Activated naive CD4-positive, alpha-beta T cell treated with Interleukin-2 at 50 U/mL for 16 hours (primary cell): ENCODE measurements at places on chromosomes 7 and 10.

- DNase-seq, result no peak
Measured at GRCh38 chr7:140631602-140632001, 9.0 kb downstream of the DENND2A start.

- DNase-seq, result no peak
Measured at GRCh38 chr10:69892406-69892805, 90.7 kb downstream of the COL13A1 start.

- DNase-seq, result peak; percentile 52
Measured at GRCh38 chr7:3043544-3044371, at the start of gene CARD11. Gene CARD11 (minus strand): TSS chr7:3043867. CDS start chr7:2958506, 85,361 bp downstream.

DNA sequence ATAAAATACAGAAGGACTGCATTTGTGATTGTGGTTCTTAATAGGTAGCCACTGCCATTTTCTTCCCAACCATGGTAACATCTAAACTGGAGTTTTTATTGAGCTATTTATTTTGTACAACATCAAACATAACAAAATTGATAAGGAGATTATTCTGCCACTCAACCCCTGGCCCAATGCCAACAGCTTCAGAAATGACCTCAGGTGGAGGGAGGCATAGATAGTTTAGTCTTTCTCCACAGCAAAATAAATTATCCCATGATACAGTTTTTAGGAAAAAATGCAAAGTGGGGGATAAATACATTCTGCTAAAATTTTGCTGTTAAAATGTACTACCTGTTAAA is 57.6 kb downstream of the LRRTM3 start:
- no peak for DNase-seq

- no peak for DNase-seq
Measured at GRCh38 chr10:85513436-85513835, 853.2 kb downstream of the GRID1 start.

DNA sequence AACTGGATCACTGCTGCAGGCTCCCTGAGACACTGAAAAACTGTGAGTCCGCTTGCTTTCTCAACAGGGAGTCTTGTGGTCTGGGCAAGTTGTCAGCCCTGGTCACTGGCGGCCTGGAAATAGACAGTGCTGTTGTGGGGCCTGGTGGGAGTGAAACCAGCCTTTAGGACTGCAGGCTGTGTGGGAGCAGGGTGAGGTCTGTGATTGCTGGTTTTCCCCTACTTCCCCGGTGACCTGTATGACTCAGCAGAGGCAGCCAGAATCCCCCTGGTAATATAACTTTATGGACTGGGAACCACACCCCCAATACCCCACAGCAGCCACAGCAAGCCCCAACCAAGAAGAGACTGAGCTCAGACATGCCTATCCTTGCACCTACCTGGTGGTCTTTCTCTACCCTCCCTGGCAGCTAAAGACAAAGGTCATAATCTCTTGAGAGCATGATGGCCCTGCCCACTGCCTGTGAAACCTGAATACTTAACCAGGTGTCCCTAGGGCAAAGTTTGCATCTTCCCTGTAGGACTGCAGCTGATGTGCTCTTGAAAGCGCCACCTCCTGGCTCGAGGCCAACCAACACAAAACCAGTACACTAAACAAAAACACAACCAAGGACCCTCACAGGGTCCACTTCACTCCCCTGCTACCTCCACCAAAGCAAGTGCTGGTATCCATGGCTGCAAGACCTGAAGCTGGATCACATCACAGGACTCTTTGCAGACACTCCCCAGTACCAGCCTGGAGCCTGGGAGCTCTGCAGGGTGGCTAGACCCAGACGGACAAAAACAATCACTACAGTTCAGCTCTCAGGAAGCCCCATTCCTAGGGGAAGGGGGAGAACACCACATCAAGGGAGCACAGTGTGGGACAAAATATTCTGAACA is 7.2 kb upstream of the ADAM22 start:
- no peak for DNase-seq

- no peak for DNase-seq
Measured at GRCh38 chr7:158814637-158815036, 14.7 kb downstream of the ESYT2 start.

GRCh38 chr10:50931948-50932431 is 46.6 kb upstream of the A1CF start:
- DNase-seq, result no peak

DNA sequence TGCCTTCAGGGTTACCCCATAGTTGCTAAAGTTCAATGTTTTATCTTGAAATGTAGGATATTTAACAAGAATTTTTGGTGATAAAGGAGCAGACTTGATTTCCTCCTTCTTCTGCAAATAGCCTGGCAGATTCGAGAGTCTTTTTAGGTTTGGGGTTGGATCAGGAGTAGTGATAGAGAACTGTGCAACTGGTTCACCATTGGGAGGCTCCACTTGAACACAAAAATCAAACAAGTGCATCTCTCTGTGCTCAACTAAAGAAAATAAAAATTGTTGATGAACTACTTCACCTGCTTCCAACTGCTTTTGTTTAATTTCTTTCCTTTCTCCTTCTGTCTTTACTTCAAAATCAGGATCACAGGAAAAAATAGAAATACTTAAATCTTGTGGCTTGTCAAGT is 58.5 kb downstream of the MACC1 start:
- DNase-seq, result no peak

GRCh38 chr7:151884312-151885201 is 7.6 kb upstream of the PRKAG2 start:
- DNase-seq, result no peak

DNA sequence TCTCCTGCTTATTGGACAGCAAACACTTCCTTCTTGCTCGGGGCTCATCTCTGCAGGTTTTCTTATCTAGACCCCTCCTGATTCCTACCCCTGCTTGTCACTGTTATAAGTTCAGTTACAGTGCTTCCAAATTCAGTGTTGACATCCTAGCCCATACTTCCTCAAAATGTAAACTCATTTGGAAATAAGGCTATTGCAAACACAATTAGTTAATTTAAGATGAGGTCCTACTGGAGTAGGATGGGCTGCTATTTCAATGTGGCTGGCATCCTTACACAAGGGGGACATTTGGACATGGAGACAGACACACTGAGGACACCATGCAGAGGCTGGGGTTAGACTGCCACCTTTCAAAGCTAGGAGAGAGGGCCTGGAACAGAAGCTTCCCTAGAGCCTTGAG is 85.2 kb upstream of the NPVF start:
- no peak for DNase-seq

- no peak for DNase-seq
Measured at GRCh38 chr7:112550468-112551060, 69.8 kb downstream of the LSMEM1 start.

- no peak for DNase-seq
Measured at GRCh38 chr7:140317597-140317996, 80.7 kb downstream of the SLC37A3 start.

GRCh38 chr10:50295367-50295766 is 44.1 kb upstream of the ASAH2 start:
- DNase-seq, result no peak

GRCh38 chr10:11760861-11761260 is 18.7 kb downstream of the ECHDC3 start:
- no peak for DNase-seq

DNA sequence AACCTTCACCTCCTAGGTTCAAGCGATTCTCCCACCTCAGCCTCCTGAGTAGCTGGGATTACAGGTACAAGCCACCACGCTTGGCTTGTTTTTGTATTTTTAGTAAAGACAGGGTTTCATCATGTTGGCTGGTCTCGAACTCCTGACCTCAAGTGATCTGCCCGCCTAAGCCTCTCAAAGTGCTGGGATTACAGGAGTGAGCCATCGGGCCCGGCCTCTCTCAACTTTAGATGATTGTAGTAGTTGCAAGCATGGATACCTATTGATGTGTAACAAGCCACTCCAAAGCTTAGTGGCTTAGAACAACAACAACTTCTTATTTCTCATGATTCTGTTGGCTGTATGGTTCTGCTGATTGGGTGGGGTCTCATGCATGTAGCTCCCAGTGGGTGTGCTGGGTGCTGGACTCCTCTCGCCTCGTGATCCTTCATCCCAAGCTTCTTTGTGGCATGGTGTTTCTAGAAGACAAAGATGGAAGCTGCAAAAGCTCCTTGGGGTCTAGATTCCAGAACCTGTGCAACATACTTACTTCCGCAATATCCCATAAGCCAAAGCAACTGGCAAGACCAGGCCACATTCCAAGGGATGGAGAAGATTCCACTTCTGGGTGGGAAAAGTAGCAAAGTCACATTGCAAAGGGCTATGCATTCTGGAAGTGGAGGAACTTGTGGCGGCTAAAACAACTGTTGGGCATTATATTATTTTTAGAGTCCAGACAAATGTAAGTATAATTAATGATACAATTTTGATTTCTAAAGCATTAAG is 37.9 kb downstream of the SKIDA1 start:
- DNase-seq, result no peak

DNA sequence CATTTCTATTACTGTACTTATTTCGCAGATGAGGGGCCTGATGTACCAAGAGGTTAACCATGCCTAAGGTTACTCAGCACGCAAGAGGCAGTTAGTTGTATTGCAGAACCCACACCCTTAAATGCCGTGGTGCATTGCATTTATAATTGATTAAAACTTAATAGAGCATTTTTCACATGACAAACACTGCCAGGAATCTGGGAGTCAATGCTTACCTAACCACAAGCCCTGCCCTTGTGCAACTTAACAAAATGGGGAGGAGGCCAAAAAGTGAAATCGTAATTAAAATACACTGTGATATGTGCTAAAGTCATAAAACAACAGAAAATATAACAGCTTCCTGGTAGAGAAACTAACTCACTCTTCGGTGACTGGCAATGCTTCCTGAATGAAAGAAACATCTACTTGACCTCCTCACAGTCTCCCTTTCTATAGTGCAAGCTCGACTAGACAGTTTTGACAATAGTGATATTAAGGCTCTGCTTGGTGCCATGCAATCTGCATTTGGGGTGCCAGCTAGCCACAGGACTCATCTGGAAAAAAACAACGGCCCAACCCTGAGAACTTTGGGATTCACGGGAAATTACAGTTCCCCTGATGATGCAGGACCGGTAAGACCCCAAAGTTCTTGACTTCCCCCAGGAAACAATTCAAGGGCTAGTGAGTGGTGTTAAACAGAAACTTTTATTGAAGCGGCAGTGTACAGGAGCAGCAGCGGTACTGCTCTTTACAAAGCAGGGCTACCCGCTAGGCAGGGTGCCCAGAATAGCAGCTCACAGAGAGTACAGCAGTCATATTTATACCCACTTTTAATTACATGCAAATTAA is 612.4 kb downstream of the TNS3 start:
- DNase-seq, result no peak

DNA sequence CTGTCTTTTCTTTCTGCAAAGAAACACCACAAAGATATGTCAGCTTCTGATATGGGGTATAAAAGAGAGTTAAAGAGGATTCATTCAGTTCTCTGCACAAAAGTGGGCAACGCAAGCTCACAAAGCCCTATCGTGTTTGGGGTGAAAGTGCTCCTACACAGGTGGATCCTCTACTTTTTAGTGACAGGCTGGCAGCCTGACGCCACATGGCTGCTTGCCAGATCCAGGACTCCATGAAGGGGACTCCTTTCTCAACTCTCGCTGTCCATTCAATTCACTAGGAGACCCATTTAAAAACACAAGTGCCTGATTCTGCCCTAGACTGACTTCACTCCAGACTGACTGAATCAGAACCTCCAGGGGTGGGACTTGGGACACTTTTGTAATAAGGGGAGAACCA is 8.0 kb downstream of the PARP12 start:
- no peak for DNase-seq
